Stimulated activated CD4-positive, alpha-beta T cell treated with anti-CD3 and anti-CD28 coated beads, Interleukin-12 subunit alpha, Interleukin-12 subunit beta, amount 100 ng/mL, for 4 hours (primary cell): ENCODE measurements at places on chromosomes 5 and 9.

DNA sequence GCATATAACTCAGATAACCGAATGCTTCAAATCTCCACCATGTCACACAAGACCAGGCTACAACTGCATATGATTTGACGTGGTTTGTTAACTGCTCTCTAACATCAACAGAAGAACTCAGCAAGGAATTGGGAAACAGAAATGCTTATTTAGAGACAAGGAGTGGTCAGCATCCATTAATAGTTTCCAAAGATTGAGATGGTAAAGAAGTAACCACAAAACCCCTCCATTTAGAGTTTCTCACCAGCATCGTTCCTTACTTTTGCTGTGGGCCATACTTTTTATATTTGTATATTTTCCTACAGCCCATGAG, 25.2 kb downstream of the DPYSL3 start:
- DNase-seq = no peak

GRCh38 chr9:124290053-124290591, 32.4 kb downstream of the NEK6 start:
- no peak for DNase-seq

- no peak for DNase-seq
These were observed 56.2 kb upstream of the SLC2A8 start for GRCh38 chr9:127340721-127341120.

- DNase-seq = no peak
These were observed 768.8 kb upstream of the GRAMD2B start for GRCh38 chr5:125654392-125654791.

DNA sequence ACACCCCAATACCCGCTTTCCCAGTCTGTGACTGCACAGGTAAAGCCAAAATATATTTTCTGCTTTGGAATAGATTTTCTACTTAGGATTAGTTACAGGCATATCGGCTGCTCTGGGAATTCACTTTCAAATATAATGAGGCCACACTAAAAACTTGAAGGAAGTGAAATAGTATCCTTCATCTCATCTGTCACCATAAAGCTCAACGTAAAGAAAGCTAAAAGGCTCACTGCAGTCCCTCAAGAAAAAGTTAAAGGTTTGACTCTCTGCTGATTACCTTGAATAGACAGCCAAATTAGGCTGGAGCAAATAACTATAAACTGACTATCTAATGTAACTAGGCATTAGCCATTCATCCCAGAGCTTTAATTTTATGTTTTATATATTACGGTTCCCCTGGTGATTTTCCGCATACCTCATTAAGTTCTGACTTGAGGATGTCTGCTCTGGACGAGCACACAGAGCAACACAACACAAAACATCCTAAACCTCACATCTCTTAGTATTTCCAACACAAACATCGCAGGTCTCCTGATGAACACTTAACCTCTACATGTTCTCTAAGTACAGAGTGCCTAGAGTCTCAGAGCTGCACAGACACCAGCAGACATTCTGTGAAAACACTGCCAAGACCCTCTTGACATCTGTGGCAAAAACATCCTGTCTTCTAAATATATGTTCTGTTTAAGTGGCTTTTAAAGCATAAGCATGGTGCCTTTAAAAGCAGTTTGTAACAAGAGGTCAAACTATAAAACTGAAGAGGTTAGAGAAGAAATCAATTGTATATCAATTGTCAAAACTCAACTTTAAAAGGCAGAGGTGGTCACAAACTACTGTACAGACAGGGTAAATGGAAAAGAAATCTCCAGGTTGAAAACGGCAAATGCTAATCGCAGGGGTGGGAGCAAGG, 35.4 kb downstream of the ELAVL2 start:
- DNase-seq = no peak

DNA sequence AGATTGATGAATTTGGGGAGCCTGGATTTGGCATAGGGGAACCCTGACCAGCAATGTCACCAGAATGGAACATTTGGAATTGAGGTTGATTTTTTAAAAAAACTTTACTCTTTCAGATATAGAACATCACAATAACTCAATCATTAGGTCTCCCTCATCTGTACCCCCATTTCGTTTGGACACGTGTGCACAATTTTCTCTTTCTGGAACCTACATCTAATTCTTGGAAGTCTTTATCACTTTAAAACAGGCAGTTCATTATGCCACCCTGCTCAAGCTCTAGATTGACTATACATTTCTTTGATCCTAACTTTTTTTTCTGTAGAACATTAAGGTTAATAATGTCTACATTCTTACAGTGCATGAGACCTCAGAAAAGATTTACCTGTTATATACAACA, 3.7 kb upstream of the SSBP2 start:
- no peak for DNase-seq

DNA sequence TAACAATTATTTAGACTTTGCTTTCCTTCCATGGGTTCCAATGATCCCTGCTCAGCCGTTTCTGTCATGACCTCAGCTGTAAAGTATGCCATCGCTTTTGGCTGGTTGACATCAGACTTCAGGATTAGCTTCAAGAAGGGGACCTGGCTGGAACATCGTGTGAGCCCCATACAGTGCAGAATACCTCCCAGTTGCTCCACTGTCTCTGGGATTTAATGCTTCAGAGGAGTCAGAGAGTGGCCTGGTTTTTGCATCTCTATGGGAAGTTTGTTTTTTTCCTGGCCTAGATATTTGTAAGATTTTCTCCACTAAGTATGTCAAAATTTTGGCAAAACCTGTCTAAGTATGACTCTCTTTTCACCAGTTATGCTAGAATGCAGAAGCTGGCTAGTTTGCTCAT, 216.9 kb downstream of the GABBR2 start:
- DNase-seq = no peak

GRCh38 chr5:144011388-144011787, 159.1 kb downstream of the YIPF5 start:
- DNase-seq = no peak

DNA sequence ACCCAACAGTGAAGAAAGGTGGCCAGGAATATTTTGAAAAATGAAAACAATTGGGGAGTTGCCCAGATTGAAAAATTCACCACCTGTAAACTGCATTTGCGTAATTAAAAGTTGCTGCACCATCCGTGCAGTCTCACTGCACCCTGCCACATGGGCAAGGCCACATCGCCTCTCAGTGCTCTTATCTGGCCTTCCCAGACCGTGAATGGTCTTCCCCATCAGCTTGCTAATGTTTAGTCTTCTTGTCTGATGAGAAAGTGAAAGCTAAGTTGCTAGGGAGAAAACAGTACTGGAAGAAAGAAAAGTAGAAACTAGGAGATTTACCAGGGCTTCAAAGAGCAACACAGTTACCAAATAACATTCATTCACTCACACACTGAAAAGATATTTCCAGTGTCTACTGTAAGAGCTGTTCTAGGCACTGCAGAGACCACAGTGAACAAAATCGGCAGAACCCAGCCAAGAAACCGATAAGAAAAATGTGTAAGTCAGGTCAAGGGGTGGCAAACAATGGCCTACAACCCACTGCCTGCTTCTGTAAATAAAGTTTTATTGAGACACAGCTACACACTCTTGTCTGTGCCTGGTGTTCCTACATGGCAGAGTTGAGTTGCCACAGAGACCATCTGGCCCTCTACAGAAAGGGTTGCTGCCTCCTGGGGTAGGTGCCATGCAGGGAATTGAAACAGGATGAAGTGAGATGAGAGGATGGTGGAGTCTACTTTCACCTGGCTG, 51.2 kb upstream of the CTSL start:
- DNase-seq = no peak

- DNase-seq = peak; percentile 23
These were observed 13.0 kb downstream of the SLC4A9 start for GRCh38 chr5:140372971-140373487.

- DNase-seq = no peak
These were observed 2.6 kb upstream of the SNX18 start for GRCh38 chr5:54514841-54515432.

DNA sequence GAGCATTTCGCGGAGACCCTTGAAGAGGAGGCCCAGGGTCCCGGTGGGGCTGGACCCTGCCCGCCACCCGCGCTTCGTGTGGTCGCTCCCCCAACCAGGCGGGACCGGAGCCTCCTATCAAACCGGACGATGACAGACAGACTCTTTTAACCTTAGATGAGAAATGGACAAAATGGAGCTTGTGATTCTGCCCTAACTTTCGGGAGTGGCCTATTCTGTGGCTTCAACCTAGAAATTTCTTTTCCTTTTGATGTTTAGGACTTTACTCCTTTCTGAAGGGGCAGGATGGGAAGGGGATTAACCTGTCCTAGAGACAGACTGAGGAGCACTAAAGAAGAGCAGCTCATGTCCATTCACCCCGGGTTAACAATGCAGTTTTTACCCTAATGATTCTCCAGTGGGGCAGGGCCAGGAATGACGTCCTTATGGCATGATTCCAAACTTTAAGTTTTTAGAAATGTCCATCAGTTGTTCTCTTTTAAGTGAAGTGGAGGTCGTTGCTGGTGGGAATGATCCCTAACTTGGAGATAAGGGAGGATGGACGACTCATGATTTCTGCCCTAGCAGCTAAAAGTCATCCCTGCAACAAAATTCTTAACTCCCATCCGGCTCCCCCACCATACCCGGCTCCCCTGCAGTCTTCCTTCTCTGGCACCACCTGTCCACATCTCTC, 1.0 kb downstream of the NIPSNAP3A start:
- no peak for DNase-seq

GRCh38 chr5:19002111-19002510, 985.9 kb downstream of the CDH18 start:
- DNase-seq = no peak

- DNase-seq = no peak
These were observed 3.0 kb upstream of the ENTPD2 start for GRCh38 chr9:137056739-137057415.

DNA sequence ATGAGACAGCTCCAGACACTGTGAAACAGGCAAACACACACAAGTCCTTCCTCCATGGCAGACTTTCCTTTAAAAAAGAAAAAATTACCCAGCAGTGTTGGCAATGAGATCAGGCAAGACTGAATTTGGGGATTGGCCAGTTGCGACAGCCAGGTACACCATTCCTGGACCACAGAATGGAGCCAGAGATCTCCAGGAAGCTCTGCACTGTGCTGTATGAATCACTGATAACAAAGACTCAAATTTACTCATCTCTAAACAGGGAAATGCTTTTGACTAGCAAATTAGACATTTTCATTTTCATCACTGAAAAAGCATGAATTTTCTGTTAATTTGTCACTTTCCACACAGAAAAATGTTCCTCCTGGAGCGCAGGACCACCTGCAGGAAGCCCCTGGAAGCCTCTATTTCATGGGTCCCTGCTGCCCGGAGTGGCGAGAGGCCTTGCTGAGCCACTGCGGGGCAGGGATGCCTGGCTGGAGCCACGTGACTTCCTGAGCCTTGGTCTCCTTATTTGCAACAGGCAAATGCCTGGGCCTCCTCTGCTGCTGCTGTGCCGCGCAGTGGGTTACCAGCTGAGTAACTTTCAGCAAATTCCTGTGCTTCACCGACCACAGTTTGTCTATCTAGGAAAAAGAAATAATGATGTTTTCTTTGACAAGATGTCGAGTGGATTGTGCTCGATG, 185.9 kb upstream of the ZNF618 start:
- DNase-seq = no peak

DNA sequence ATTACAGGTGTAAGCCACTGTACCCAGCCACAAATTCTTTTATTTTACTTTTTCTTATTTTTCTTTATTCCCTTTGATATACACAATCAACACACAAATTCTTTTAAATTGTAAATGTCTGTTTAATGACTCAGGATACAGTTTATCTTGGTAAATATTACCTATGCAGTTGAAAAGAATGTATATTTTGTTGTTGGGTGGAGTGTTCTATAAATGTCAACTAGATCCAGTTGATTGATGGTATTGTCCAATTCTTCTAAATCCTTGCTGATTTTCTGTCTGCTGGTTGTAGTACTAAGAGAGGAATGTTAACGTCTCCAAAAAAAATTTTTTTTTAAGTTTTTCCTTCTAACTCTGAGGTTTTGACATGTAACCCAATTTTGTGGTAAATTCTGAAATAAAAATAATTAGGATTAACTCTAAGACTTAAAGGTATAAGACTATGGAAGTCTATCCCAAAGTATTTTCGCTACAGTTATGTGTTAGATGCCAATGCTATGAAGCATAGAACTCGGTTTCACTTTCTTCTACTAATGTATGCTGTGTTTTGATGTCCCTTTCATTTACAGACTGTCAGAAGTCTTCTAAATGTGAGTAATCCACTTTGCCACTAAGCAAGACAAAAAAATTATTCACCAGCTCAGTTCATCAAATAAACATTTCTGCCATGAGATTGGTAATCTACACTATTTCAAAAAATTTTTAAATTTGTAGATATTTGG, 720.2 kb upstream of the C9orf72 start:
- DNase-seq = no peak

GRCh38 chr5:59810041-59810440, 83.5 kb downstream of the PDE4D start:
- DNase-seq = peak; percentile 60

DNA sequence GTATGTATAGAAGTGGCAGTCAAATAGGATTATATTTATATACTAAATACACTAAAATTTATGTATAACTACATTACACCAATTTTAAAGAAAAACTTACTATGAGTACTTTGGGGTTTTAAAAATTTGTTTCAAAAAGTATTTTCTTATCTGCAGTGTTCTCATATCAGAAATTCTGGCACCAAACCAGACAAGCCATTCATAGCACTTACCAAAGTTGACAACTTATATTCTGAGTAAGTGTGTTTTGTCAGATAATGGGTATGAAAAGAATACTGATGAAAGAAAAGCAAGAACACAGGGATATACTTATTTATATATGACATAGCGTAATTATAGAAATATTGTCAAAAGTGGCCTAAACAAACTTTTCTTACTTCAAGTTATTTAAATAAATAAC, 67.5 kb downstream of the SPEF2 start:
- no peak for DNase-seq

GRCh38 chr9:14747111-14747510, 24.6 kb upstream of the CER1 start:
- no peak for DNase-seq

GRCh38 chr5:13378091-13378490, 566.4 kb downstream of the DNAH5 start:
- no peak for DNase-seq

- no peak for DNase-seq
These were observed 16.4 kb upstream of the TIFAB start for GRCh38 chr5:135468541-135468940.

GRCh38 chr5:38265546-38266179, 7.3 kb downstream of the EGFLAM start:
- peak; percentile 37 for DNase-seq

- DNase-seq = peak; percentile 77
These were observed at the start of gene TNFAIP8 for GRCh38 chr5:119355685-119356611. TSS of gene TNFAIP8 (plus strand) at chr5:119356019. CDS start at chr5:119356091, 72 bp downstream.

DNA sequence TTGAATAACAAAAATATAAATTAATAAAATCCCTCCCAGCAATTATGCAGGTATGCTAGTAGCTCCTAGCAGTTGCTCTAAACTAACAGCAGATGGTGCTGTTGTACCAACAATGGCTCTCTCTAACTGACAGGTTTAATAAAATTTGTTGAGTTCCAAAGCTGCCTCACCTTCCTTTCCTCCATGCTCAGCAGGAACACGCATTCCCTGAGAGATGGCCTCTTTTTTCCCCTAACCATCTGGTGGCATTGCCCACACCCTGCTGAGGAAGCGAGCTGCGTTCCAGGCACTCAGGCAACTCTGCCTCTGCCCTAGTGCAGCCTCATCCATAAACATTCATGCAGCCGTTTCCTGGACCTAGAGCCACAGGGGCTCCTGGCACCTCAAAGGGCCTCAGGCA, 106.2 kb downstream of the KLHL3 start:
- DNase-seq = no peak
